ENCODE measurements at places on chromosomes 3 and 15. TPM values are rescaled to one million over a fixed set of nuclear protein-coding genes. Genes with fewer than 3 reads are reported as not detected.

FGF12 gene
- total RNA-seq = 1.5 TPM

SI gene
- total RNA-seq = not detected

PLCL2 gene
- total RNA-seq = 1.1 TPM

GRCh38 chr15:68032672-68033071 is 21.4 kb upstream of the PIAS1 start:
- no peak for DNase-seq

KLF13 gene
- 49.7 TPM for total RNA-seq

DNA sequence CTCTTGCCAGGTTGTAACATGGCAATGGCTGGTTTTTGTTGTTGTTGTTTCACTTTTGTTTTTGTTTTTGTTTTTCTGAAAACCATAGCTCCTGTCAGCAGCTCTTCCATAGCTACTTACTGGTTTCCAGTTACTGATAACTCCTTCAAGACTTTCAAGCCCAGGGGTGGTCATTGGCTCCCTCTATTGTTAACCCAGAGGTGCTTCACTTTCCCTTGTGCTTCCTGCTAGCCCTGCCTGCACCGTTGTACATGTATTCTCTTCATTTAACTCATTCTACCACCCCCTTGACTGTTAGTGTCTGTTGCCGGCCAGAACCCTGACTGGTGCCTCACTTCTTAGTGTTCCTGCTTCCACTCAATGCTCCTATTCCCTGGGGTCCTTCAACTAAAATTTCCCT is 4.2 kb upstream of the TRAT1 start:
- peak; percentile 30 for DNase-seq

GRCh38 chr15:28885630-28886430 is at the start of gene APBA2:
TSS of gene APBA2 (plus strand) at chr15:28885974. CDS start at chr15:29053885, 167,911 bp downstream.
- peak; percentile 33 for DNase-seq

TMEM158 gene
- 3.2 TPM for total RNA-seq

EHHADH gene
- 15.6 TPM for total RNA-seq

DNA sequence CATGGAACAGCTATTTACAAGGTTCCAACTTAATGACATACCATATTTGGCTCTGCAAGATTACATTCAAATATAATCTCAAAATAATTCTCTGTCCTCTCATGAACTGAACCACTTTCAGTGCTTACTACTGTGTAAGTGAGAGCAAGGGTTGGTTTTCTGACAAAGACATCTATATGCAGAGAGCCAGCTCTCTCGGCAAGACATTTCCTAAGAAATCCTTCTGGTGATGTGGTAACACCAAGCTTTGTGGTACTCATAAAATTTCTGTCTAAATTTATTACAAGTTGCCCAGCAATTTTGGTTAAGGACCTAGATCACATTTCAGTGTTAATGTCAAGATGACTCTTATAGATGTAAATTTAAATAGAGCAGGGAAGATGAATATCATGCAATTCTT is 184.9 kb downstream of the GAP43 start:
- no peak for DNase-seq

TNK2 gene
- total RNA-seq = 10.7 TPM

DNA sequence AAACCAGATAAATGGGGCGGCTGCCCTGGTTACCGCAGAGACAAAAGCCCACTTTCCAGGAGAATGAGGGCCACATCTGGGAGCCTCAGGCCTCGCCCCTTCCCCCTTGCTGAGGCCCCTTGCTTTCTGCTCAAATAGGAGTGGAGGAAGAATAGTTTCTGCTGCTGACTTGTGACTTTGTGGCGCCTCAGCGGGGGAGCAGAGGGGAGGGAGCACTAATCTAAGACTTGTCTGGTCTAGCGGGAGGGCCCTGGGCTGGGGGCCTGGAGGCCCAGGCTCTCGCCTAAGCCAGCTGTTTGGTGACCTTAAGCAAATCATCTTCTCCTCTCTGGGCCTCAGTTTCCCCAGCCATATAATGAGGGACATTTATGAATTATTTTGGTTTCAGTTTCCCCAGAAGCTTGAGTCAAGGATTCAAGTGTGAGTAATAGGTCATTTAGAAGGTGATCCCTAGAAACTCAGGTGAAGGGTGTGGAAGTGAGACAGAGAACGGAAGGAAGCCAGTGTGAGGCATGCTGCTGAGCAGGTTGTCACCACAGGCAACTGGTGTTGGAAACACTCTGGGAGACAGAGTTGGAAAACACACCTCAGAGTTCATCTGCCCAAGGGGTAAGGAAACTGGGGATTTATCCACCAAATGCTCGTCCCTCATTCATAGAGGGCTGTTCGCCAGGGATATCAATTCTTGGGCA is 25.9 kb upstream of the SMAD3 start:
- no peak for DNase-seq

GRCh38 chr15:51168700-51169099 is 74.0 kb upstream of the TNFAIP8L3 start:
- no peak for DNase-seq

DNA sequence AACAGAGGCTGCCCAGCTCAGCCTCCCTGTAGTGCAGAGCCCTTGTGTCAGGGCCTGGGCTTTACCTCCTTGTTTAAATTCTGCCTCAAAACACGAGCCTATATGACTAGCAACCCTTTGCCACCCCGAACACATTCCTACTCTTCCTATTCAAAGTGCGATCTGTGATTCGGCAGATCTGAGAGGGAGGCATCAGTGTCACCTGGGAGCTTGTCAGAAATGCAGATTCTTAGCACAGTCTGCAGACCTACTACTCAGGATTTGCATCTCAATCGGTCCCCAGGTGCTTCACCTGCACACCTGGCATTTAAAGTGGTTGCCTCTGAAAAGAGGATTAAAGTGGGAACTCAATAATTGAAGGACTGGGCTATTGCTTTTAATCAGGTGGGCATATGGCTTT is 273.2 kb upstream of the TOPAZ1 start:
- DNase-seq = no peak

DNA sequence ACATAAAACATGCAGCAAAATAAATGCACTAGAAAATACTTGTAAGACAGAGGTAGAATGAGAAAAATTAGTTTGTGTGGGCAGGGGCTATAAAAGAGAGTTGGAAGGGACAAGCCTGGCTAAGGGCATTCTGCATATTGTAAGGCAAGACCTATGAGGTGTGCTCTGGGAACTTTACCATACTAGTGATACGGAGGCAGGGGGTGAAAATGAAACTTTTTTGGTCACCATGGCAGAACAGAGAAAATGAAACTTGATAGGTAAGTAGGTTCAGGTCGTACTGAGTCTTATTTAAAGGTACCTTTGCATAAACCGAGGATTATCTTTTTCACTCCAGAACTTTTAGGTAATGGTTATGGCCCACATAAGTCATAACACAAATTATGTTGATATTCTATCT is 74.7 kb upstream of the ACKR4 start:
- no peak for DNase-seq

DNA sequence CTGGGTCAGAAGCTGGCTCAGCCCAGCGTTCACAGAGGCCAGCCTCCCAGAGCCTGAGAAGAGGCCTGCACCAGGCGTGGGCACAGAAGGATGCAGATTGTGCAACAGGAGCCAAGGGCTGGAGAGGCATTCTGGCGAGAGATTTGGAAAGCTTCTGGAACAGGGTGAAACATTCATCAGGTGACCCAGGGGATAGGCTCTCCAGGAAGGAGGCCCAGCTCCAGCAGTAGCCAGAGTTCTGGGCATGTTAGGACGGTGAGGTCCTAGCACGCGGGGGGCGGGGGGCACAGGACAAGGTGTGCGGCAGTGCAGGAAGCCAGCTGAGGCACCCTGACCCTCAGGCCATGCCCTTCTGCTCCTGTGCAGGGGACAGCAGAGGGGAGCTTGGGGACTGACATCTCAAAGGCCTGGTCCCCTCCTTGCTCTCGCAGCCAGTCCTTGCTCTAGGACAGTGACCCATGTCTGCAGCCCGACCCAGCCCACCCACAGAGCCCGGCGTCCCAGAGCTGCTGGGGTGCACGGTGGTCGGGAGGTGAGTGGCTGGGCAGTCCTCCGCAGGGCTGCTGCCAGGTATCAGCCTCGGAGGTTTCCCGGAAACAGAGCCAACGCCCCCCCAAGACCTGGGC is 111.7 kb upstream of the KLF13 start:
- DNase-seq = no peak

GOLGA6L9 gene
- total RNA-seq = 1.1 TPM

GRCh38 chr3:34842706-34843480 is 796.4 kb upstream of the ARPP21 start:
- no peak for DNase-seq

GRCh38 chr3:34929036-34929435 is 710.3 kb upstream of the ARPP21 start:
- no peak for DNase-seq
